ENCODE measurements at places on chromosomes 2 and 18. TPM values are rescaled to one million over a fixed set of nuclear protein-coding genes. Genes with fewer than 3 reads are reported as not detected.

The PRKAG3 gene
- not detected for total RNA-seq

The LRP2 gene
- under 0.01 TPM for total RNA-seq

The SLC5A7 gene
- total RNA-seq = not detected

The GCG gene
- not detected for total RNA-seq

The PARD3B gene
- total RNA-seq = 53.1 TPM

The MAP2 gene
- total RNA-seq = 37.1 TPM

The FAHD2B gene
- total RNA-seq = 4.5 TPM

The BMP10 gene
- total RNA-seq = not detected
